ENCODE measurements at places on chromosomes 5 and 9.

- no peak for DNase-seq
Measured at GRCh38 chr5:135425641-135426040, 21.5 kb downstream of the DCANP1 start.

DNA sequence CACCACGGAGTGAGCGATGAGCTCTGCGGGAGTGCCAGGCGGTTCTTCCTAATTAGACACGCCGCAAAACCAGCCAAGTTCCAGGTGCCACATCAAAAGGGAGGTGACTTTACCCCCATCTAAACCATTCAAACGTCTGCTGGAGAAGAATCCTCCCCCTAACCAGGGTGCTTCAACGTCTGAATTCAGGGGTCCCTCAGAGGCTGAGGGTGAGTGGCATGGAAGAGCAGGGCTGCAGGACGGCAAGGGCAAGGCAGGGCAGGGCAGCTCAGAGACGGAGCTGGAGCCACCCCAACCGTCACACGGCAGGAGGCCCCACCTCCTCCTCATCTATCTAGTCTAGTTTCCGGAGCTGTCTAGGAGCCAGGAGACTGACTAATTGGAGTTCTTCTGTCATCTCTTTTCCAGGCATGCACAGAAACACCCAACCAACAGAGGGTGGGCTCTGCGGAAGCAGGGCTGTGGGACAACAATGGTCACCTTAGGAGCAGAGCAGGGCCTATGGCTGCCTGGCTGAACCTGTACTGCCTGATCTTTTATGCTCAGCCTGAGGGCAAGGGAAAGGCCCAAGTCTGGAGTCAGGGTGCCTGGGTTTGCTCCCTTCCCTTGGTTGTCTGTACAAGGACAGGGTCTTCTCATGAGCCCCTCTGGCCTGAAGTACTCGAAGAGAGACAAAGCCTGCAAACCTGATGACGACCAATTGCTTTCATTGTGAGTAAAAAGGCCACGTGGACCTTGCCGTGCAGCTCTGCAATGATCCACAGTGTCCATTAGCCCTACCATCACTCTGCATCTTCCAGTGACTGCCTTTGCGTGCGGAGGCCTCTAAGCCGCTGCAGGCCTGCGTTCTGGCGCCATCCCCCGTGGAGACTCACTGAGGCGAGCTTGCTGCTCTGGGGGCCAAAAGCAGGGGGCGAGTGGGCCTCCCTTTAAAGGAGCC lies 81.0 kb upstream of the SLC25A51 start:
- no peak for DNase-seq

DNA sequence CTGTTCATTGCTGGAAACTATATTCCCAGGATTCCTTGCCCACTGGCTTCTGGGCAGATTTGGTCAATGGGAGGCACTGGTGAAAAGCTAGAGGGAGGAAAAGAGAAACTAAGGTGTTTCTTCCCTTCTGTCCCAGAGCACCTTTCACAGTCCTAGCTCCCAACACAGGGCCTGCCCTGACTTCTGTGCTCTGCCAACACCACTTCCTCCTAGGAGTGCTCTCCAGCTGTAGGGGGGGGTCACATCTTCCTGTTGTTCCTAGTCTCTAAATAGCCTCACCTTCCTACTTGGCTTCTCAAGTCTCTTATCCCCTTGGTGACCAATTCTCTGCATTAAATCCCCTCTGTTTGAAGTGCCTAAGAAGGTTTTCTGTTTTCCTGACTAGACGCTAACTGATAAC lies 115.4 kb downstream of the ADRB2 start:
- no peak for DNase-seq

- DNase-seq = no peak
Measured at GRCh38 chr9:121871431-121872025, 220.1 kb downstream of the DAB2IP start.

GRCh38 chr5:801472-801871 lies 16.9 kb upstream of the ZDHHC11B start:
- DNase-seq = no peak

GRCh38 chr9:78463750-78464149 lies 166.8 kb downstream of the PSAT1 start:
- DNase-seq = no peak

DNA sequence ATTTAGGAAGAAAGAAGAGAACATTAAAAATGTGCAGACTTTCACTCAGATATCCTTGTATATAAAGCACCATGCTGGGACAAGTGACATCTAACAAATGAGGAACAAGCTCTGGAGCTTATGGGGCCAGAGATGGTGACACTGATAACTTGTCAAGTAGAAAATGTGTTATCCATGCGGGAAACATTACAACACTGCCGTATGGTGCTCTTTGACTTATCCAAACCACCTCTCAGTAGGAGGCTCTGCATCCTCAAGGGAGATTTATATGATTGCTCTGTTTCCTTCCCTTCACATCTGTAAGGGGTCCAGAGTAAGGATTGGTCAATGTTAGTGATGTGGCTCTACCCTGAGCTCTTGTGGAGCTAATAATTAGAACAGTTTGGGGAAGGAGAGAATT lies 23.5 kb downstream of the KCTD16 start:
- DNase-seq = no peak

DNA sequence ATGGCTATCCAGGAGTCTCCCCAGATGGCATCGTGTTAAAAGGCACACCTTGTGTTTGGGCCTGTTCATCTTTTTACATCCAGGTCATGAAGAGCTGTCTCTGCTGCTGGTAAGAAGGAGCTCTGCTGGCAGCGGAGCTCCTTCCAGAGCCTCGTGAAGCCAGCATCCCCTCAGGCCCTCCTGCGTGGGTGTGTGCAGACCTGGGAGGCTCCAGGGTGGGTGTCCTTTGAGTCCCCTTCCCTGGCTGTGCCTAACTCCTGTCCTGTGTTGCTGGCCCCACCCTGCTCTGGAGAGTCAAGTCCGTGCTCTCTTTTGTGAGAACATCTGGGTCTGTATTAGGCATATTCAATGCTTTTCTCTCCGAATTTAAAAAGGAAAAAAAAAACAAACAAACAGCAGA lies 149.6 kb upstream of the IRX2 start:
- no peak for DNase-seq

GRCh38 chr5:39409033-39409432 lies 15.7 kb downstream of the DAB2 start:
- no peak for DNase-seq

GRCh38 chr9:130095872-130096271 lies 42.2 kb downstream of the GPR107 start:
- no peak for DNase-seq

- no peak for DNase-seq
Measured at GRCh38 chr9:33177639-33178038, 10.5 kb upstream of the B4GALT1 start.

DNA sequence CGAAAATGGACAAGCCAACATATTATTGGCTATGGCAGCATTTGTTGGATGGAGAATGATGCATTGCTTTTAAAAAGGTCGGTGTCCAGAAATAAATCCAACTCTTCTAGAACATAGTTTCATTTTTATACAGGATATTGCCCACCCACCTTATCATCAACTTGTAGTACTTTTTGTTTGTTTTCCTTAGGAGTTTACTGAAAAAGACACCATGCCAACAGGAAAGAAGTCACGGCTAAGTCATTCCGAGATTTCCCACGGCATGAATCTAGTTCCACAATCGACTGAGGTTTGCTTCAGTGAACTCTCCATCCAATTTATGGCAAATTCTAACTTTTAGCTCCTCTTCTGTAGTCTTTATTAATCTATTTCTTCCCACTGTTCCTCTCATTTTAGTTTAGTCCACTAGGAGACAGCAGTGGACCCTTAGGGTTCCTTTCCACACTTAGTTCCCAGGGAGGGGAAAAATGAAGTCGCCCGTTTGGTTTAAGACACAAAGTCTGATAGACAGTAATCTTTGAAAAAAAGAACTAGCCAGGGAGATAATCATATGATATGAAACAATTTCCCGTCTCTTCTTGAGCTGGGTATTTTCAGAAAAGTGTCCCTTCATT lies 237.5 kb downstream of the AP3B1 start:
- no peak for DNase-seq

All from activated CD4-positive, alpha-beta T cell treated with anti-CD3 and anti-CD28 coated beads, Interleukin-2, amount 50 U/mL, for 24 hours (primary cell).